ENCODE measurements at places on chromosomes 12 and 14.
A peak's percentile ranks its signal among the peaks of the same experiment; 100 is the strongest.

GRCh38 chr14:19771895-19772430 is 1.3 kb upstream of the OR4M1 start:
- DNase-seq = no peak

GRCh38 chr14:77364146-77364545 is 12.7 kb downstream of the TMED8 start:
- no peak for DNase-seq

DNA sequence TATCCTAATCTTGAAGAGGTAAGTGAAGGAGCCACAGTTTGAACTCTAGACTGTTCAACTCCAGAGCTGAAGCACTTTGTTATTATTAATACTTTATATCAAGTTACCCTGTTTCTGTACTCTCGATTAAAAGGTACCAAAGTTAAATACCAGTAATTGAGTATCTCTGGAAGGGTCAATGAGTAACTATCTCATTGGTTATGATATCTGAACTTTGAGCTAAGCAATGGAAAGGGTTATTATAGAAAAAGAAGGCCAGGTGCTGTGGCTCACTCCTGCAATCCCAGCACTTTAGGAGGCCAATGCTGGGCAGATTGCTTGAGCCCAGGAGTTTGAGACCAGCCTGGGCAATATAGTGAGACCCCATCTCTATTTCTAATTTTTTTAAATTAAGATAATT is 9.9 kb downstream of the TMEM19 start:
- DNase-seq = no peak

DNA sequence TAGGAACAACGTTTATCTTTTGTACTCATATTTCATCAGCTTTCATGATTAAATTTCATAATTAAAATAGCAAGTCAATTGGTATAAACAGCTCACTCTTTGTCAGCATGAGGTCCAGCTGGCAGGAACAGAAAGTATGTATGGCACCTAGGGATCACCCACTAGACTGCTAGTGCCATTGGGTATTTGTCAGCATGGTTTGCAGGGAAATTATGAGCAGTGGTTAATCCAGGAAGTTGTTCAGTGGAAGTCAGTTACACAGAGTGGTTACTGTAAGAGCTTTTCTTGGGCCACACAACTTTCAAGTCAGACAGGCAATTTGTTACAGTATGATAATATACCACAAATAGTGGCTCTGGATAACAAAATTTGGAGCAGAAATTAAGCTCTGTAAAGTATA is 340.3 kb upstream of the RGS6 start:
- peak; percentile 32 for DNase-seq

Measured in muscle of back (tissue), 13 donors.